SIG-M5 (cell line): ENCODE measurements at places on chromosomes 6 and 20.
A peak's percentile ranks its signal among the peaks of the same experiment; 100 is the strongest.

- DNase-seq, result no peak
Measured at GRCh38 chr20:5945963-5946362, 4.4 kb downstream of the TRMT6 start.

DNA sequence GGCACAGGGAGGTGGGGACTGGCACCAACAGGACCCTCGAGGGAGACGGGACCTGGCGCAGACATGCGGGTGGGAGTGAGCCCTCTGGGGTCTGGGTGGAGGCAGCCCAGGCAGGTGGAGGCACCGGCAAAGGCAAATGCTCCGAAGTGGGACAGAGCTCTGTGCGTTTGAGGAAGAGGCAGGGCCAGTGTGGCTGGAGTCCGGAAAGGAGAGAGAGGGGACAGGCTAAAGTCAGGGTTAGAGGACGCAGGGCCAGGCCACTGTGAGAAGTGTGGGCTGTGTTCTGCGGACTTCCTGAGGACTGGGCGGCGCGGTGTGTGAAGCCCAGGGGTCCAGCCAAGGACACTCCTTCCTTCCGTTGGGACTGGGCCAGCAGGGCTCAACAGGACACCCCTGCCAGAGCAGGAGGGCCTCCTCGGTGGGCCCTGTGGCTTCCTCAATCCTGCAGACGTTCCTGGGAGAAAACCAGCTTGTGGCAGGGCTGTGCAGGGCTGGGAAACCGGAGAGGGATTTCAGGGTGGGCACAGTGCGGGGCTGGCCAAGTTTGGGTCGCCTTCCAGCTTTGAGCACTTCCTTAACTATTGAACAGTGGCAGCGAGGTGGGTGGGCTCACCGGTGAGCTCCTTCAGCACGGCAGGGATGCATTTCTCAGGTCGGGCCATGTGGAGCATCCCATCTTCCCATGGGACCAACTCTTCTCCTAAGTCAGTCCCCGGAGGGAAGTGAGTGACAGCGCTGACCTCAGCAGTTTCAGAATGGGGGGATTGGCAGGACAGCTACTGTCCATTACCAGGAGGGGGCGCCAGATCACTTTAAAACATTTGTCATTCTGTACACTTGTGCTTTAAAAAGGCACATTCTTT is 22.5 kb downstream of the MOCS3 start:
- no peak for DNase-seq

DNA sequence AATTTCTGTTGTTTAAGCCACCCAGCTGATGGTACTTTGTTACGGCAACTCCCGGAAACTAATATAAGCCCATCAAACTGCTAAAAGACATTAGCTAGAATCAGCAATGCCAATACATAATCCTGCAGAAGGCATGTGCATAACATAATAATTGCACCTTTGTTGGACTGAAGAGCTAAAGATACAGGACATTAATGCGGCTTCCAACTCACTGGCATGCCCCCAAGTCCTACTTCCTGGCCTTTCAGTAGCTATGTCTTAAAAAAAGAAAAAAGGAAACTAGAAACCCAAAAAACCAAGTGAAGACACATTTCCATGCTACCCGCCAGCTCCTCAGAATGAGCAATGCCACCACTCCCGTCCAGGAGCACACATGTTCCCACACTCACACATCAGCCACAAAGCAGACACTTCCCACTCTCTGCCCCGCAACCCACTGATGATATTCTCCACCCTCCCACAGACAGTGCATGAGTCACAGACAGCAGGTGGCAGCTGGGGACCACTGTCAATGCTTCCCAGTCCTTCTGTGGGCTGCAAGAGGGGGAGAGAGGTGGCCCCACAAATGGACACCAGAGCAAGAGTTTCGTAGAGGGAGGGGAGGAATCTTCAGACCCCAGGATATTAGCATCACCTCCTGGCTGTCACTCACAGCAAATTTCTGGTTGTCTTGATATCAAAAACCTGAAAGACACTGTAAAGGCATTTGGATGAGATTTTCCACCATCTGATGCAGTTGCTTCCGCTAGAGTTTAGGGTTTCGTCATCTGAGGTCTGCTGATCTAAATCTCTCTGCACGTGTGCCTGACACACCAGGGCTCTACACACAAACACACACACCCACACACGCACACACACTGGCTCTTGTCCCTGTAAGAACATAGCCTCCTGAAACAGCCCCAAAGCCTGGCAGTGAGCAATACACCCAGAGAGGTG is 32.8 kb downstream of the GFOD1 start:
- peak; percentile 19 for DNase-seq

- no peak for DNase-seq
Measured at GRCh38 chr6:100553243-100553642, 88.5 kb upstream of the SIM1 start.

DNA sequence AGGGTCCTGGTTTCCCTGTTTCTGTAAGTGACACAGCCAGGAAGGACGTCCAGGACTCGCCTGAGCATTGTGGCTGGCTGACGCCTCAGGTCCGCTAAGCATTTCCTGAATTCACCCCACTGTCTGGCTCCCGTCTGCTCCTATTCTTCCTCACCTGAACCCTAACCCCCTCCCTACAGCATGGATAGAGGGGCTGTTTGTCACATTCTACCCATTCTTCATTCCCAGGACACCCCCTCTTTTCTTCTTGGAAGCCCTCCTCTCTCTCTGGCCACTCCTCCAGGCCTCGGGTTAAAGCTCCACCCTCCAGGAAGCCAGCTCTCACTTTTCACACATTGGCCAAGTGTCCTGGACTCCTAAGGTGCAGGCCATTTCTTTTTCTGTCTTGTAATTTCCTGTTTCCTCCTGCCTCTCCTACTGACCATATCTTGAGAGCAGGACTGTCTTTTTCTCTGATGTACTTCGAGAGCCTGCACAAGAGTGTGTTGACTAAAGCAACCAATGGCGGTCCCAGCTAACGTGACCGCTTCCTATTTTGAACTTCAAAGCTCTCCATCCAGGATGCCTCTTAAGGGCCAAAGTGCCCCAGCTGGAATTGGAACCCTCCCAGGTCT is 24.2 kb upstream of the MYMX start:
- no peak for DNase-seq

- no peak for DNase-seq
Measured at GRCh38 chr6:163173741-163174140, 240.8 kb upstream of the QKI start.

- DNase-seq, result no peak
Measured at GRCh38 chr6:165950316-165950715, 217.3 kb downstream of the TBXT start.

DNA sequence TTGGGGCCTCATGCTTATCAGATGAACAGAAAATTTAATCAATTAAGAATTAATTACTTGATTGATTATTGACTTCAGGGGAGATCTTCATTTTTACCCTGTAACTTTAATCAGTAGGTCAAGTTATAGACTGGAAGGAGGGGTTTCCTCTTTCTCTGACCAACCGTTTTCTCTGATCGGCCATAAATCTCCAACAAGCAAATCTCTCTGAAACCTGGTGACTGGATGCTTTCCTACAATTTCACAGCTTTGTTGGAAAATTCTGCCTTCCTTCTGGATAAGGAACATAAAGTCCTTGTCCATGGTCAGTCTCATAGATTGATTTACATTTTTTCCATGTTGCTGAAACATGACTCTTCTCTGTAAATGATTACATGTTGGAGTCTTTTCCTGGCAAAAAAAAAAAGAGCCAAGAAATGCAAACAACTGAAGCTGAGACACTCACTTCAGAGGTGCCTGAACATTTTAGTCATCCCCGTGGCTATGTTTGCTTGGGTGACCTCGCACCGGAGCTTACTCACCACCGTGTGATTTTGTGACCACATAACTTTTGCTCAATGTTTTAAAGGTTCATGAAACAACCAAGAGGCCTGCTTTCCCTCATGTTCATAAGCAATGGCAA is 31.0 kb downstream of the IRF4 start:
- no peak for DNase-seq

DNA sequence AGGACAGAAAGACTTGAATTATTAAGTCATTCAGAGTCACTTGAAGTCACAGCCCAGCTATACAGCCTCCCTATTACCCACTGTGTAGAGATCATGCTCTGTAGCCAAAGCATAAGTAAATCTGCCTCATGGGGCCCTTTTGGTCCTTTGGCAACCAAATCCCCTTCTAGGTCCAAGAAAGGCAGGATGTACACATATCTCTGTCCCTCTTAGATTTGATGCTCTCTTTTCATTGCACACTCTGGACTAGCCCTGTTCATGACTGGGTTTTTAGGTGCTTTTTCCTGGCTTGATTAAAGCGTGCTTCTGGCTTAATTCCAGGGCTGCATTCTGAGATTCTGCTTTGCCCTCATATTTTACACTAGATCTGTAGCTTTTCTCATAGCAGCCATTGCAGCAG is 296.8 kb downstream of the TENT5A start:
- no peak for DNase-seq

DNA sequence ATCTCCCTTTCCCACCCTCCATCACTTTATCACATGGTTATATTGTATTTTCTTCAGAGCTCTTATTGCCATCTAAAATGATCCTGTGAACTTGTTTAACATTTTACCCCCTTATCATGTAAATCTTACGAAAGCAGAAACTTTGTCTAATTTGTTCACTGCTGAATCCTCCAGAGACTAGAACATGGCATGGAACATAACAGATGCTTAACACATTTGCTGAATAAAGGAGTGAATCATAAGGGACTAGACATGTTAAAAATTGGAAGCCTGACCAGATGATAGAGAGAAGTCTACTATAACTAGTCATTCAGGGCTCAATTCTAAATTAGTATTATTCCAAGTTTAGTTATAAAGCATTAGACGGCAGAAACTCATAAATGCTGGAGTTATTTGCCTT is 73.3 kb downstream of the MAN1A1 start:
- DNase-seq, result no peak

GRCh38 chr6:28782113-28782673 is 141.6 kb downstream of the TRIM27 start:
- DNase-seq, result no peak
